Uterus (tissue), 4 donors: ENCODE measurements at places on chromosomes 6 and 20. TPM values are rescaled to one million over a fixed set of nuclear protein-coding genes. Genes with fewer than 3 reads are reported as not detected.

CGAS gene
- total RNA-seq = 10.9 TPM

MC3R gene
- total RNA-seq = not detected

DYNLT2 gene
- total RNA-seq = 3.0 TPM

WFDC12 gene
- not detected for total RNA-seq

FLOT1 gene
- 57.9 TPM for total RNA-seq

SRMS gene
- not detected for total RNA-seq

MLIP gene
- not detected for total RNA-seq

C6orf141 gene
- 2.8 TPM for total RNA-seq

RPL10A gene
- total RNA-seq = 4,762 TPM

TREM2 gene
- 1.0 TPM for total RNA-seq

PXDC1 gene
- 15.6 TPM for total RNA-seq

RAET1E gene
- total RNA-seq = not detected

HRH3 gene
- total RNA-seq = not detected

CRISP3 gene
- total RNA-seq = 1.7 TPM

SLC12A5 gene
- total RNA-seq = not detected

MAFB gene
- total RNA-seq = 10.0 TPM

CLVS2 gene
- under 0.01 TPM for total RNA-seq

B3GAT2 gene
- 0.76 TPM for total RNA-seq

PAQR8 gene
- total RNA-seq = 13.2 TPM

ARFGEF3 gene
- total RNA-seq = 5.8 TPM
